Type B pancreatic cell (in vitro differentiated cells): ENCODE measurements at places on chromosomes 1 and 21.

DNA sequence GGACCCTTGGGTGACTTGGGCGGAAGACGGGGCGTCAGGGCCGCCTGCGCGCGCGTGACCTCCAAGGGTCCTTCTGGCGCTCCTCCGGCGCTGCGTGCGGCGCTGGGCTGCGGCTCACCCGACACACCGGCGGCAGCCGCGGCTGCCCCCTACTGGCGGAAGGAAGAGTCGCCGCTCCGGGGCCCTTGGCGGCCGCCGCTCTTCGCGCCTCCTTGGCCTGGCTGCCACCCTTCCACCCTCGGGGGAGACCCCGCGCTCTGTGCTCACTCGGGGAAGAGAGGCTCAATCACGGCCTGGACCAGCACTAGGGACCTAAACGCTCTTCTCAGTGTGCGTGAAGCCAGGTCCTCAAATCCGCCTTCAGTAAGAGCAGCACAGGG is 89.7 kb downstream of the DMRTA2 start:
- no peak for DNase-seq
- H3K4me1 ChIP-seq: no peaks in the 10 kb centered on the region
- peaks cover 81% of the 10 kb centered on the region for H3K27me3 ChIP-seq
- no peaks in the 10 kb centered on the region for H3K36me3 ChIP-seq
- H3K27ac ChIP-seq: no peak overlapping the region

DNA sequence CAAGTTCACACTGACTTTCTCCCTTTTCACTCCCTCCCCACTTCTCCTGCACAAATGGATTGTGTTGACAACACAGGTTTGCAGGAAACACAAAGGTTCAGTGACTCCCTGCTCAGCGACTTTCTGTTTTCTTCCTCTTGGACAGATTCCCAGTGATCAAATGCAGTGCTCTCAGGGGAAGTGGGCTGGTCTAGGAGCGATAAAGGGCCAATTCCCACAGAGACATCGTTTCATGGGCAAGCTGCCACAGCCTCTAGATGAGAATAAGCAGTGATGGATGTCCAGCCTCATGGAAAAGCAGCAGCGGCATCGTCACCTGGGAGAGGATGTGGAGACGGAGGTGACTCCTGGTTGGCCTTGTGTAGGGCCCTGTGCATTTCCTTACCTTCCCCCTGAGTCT is 30.6 kb downstream of the FYB2 start:
- H3K27ac ChIP-seq: no peak overlapping the region
- H3K27me3 ChIP-seq: no peaks in the 10 kb centered on the region
- H3K4me3 ChIP-seq: no peak overlapping the region
- no peak for DNase-seq

DNA sequence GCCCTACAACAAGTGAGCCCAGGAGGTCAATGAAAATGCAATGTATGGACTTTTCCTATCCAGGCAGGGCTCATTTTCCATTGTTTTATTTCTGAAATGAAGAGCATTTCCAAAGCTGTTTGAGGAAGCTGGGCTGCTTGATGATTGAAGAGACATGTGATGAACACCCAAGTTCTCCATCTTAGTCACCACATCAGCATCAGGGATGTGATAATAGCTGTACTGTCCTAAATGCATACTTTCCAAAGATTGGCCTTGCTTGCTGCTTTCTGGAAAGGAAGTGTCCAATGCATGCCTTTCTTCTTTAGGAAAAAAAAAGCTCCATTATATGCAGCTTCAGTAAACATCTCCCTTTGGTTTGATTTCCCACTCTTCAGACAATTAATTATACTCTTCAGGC is 425.9 kb upstream of the RUNX1 start:
- peaks cover 10% of the 10 kb centered on the region for H3K4me1 ChIP-seq
- H3K36me3 ChIP-seq: no peaks in the 10 kb centered on the region
- H3K27ac ChIP-seq: no peak overlapping the region
- peaks cover 6% of the 10 kb centered on the region for H3K27me3 ChIP-seq
- H3K4me3 ChIP-seq: no peak overlapping the region

- peak overlapping the region; percentile 81 for H3K4me3 ChIP-seq
- peaks cover 41% of the 10 kb centered on the region for H3K36me3 ChIP-seq
- H3K27ac ChIP-seq: peak overlapping the region; percentile 98
- H3K4me1 ChIP-seq: peaks cover 33% of the 10 kb centered on the region
- no peaks in the 10 kb centered on the region for H3K27me3 ChIP-seq
- DNase-seq: no peak
Measured at GRCh38 chr1:179871940-179872339, 5.7 kb downstream of the TOR1AIP2 start.

DNA sequence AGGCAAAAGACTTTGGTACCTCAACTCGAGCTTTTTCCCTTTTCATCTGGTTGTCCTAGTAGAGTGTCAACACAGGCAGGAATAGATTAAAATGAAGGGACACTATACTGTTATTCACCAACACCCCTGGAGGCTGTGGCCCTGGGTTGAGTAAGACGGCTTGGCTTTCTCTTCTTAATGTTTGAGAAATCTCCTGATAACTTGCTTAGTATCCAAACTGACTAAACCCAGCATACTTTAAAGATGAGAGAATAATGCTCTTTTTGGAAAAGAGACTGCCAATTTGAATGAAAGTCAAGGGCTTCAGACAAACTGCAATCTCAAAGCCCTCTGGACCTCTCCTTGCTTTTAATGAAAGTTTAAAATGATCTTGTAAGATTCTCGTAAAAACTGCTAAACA is 2.6 kb upstream of the SLC30A1 start:
- H3K27ac ChIP-seq: no peak overlapping the region
- no peak for DNase-seq
- peaks cover 14% of the 10 kb centered on the region for H3K4me1 ChIP-seq
- H3K36me3 ChIP-seq: peaks cover 5% of the 10 kb centered on the region
- no peak overlapping the region for H3K4me3 ChIP-seq

DNA sequence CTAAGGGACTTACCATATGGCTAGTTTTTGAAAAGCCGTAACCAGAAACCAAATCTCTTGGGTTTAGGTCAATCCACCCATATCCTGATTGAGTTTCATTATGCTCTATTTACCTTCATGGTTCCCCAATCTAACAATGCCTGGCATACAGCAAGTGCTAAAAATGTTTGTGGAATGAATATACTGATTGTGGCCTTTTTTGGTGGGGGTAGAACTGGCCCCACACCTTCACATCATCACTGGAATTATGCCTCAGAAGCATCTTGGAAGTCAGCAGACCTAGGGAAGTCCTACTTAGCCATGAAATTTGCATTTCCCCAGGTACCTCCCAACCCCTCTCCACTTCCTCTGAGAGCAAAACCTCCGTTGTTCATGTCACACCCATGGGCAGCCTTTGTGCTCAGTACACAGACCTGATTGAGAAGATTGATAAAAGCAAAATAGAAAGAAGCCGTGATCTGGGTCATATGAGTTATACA is 17.8 kb upstream of the SLAMF1 start:
- H3K27me3 ChIP-seq: no peaks in the 10 kb centered on the region
- no peak for DNase-seq
- H3K4me3 ChIP-seq: no peak overlapping the region
- no peak overlapping the region for H3K27ac ChIP-seq

DNA sequence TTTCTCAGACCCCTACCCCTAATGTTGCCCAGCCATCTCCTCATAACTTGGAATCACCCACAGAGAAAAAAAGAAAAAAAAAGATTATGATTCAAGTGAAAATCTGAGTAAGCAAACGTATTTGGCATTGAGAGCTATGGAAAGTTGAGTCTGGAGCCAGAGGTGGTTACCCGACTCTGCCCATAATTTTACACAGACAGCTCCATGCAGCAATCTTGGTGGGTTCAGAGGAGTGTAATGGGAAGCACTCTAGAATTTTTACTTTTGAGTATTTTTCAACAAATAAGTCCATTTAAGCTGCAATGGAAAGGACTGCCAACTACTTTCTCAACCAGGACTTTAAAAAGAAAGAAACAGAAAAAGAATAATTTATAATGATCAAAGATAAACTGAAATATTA is 62.7 kb downstream of the ZC3H11B start:
- H3K27ac ChIP-seq: no peak overlapping the region
- H3K4me1 ChIP-seq: peaks cover 6% of the 10 kb centered on the region
- H3K4me3 ChIP-seq: no peak overlapping the region
- H3K36me3 ChIP-seq: no peaks in the 10 kb centered on the region
- DNase-seq: no peak
- H3K27me3 ChIP-seq: no peaks in the 10 kb centered on the region

DNA sequence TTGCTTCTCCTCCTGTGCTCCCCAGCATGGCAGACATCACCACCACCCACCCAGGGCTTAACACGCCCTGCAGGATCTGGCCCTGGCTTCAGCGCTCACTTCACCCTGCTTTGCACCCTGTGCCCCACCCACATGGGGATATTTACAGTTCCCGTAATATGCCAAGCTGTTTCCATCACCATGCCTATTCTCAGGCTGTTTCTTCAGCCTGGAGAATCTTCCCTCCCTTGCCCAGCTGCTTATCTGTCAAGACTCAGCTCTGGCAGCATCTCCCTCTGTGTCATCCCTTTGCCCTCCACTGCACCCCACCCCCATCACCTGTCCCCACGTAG is 3.6 kb upstream of the AHCYL1 start:
- no peaks in the 10 kb centered on the region for H3K27me3 ChIP-seq
- H3K4me1 ChIP-seq: peaks cover 22% of the 10 kb centered on the region
- H3K36me3 ChIP-seq: no peaks in the 10 kb centered on the region

DNA sequence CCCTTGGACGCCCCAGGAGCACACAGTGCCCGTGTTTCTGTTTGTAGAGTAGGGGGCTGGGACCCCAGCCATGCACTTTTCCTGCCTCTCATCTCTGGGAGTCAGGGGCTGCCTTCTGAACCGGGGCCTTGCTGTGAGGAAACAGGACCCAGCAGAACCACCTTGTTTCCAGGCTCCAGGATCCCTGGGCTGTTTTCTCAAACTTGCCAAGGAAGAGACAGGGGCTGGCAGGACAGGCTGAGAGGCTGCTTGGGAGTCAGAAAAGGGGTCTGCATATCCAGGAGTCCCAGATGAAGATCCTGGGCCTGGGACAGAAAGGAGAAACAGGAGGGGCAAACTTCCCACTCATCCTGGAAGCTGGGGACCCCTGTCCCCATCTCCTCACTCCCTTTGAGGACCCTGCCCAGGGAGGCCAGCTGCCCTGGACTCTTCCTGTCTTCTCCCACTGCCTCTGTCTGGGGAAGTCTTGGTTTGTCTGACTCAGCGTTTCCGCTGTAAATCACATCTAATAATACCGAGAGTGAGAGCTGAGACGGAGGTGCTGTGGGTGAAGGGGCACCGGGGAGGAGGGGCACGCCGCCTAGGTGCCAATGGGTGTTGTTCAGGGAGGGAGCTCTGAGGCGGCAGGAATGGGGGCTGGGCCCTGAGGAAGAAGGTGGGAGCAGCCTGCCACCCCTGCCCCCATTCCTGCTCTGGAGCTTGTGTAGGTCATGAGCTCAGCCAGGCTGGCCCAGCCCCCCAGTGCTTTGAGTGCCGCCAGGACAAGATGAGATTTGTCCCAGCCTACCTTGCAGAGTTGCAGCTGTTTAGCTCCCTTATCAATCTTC is 16.7 kb downstream of the POU3F1 start:
- H3K27ac ChIP-seq: no peak overlapping the region
- DNase-seq: no peak
- H3K27me3 ChIP-seq: no peaks in the 10 kb centered on the region
- H3K4me3 ChIP-seq: peak overlapping the region; percentile 39
- H3K4me1 ChIP-seq: peaks cover 23% of the 10 kb centered on the region

- no peaks in the 10 kb centered on the region for H3K36me3 ChIP-seq
- H3K4me3 ChIP-seq: no peak overlapping the region
Measured at GRCh38 chr1:184865831-184866230, 108.5 kb downstream of the NIBAN1 start.

DNA sequence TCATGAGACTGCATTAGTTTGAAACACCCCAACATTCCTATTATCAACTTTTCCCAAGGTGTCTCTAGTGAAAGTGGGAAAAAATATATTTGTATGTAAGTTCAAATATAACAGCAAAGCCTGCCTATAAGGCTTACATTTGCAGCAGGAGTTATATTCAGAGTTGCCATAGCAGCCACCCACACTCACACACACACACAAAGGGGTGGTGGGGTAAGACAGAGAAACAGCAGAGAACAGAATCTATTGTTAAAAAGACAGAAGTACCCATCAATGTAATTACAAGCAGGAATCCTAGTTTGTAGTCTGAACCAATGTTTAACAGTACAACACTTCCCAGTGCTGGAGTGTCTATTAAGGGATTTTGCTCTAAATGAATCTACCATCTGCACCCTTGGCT is 55.0 kb downstream of the PLPPR5 start:
- no peak overlapping the region for H3K27ac ChIP-seq
- no peaks in the 10 kb centered on the region for H3K27me3 ChIP-seq
- H3K4me1 ChIP-seq: peaks cover 5% of the 10 kb centered on the region
- no peaks in the 10 kb centered on the region for H3K36me3 ChIP-seq

DNA sequence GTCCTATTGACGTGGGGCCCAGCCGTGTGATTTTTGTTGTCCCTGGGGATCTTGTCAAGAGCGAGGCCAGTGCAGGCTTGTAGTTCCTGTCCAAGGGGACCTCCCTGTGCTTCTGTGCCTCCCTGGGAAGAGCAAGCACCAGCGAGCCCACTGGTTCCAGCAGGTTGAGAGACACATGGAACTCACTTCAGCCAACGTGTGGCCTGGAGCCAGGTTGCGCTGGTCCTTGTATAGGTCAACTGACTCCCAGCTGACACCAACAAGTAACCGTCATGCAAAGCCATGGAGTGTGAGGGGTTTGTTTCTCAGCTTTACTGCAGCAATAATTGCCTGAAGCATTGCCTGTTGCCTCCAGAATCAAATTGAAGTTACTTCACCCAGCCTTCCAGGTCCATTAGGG is 63.0 kb downstream of the DISP3 start:
- no peaks in the 10 kb centered on the region for H3K4me1 ChIP-seq
- H3K36me3 ChIP-seq: no peaks in the 10 kb centered on the region
- no peak overlapping the region for H3K4me3 ChIP-seq
- peaks cover 49% of the 10 kb centered on the region for H3K27me3 ChIP-seq

GRCh38 chr21:36628106-36628505 is 70.8 kb upstream of the SIM2 start:
- H3K36me3 ChIP-seq: no peaks in the 10 kb centered on the region
- H3K4me1 ChIP-seq: peaks cover 14% of the 10 kb centered on the region
- no peak overlapping the region for H3K4me3 ChIP-seq
- H3K27ac ChIP-seq: no peak overlapping the region
- DNase-seq: no peak

- H3K36me3 ChIP-seq: no peaks in the 10 kb centered on the region
- H3K27me3 ChIP-seq: peaks cover 75% of the 10 kb centered on the region
- peaks cover 10% of the 10 kb centered on the region for H3K4me1 ChIP-seq
- DNase-seq: no peak
Measured at GRCh38 chr1:18962121-18962721, 5.7 kb upstream of the IFFO2 start.

- H3K4me3 ChIP-seq: no peak overlapping the region
- no peak for DNase-seq
- H3K27me3 ChIP-seq: no peaks in the 10 kb centered on the region
- no peaks in the 10 kb centered on the region for H3K36me3 ChIP-seq
- no peak overlapping the region for H3K27ac ChIP-seq
Measured at GRCh38 chr1:119026956-119027355, 38.8 kb upstream of the TBX15 start.

DNA sequence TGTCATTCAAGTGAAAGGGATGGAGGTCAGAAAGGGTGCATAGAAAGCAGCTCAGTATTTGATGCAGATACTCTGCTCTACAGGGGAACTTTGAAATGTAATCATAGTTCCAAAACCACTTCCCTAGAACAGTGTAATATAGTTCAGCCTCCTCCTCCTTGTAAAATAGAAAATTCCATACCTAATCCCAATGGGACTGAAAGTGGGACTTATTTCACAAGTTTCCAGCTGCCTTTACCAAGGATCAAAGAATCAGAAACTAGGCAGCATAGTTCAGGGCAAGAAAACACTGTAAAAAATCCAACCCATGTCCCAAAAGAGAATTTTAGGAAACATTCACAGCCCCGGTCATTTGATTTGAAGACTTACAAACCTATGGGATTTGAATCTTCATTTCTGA is 8.1 kb upstream of the TMCO2 start:
- H3K27me3 ChIP-seq: no peaks in the 10 kb centered on the region
- DNase-seq: no peak
- peaks cover 29% of the 10 kb centered on the region for H3K36me3 ChIP-seq
